ENCODE measurements at places on chromosomes 3 and 15. TPM values are rescaled to one million over a fixed set of nuclear protein-coding genes. Genes with fewer than 3 reads are reported as not detected.

REC114 gene
- 0.23 TPM for polyA plus RNA-seq

SH3GL3 gene
- 3.9 TPM for polyA plus RNA-seq

GRCh38 chr15:82312586-82313349 is 36.5 kb downstream of the GOLGA6L10 start:
- no peak for DNase-seq

- DNase-seq: no peak
Observed at GRCh38 chr15:86735247-86736040, 655.8 kb downstream of the AGBL1 start.

NTRK3 gene
- 3.2 TPM for polyA plus RNA-seq

GRCh38 chr3:197394464-197395321 is 96.3 kb upstream of the DLG1 start:
- DNase-seq: no peak

- DNase-seq: peak; percentile 59
Observed at GRCh38 chr15:58070801-58071418, 5.4 kb upstream of the ALDH1A2 start.

DNA sequence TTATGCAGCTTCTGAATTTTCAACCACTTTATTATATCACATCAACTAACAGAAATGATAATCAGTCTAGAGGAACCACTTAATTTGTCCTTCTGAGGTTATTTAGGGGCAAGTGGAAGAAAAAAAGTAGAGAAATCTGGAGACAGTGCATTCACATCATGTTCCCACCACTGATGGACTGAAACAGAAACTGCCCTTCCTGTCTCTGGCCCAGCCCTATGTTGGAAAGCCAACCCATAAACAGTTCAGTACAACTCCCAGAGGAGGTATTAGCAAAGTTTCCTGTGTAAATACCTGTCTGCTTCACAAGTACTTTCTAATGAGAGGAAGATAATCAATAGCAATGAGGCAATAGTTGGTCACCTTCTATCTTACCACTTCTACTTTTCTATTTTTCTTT is 205.8 kb downstream of the SSR3 start:
- DNase-seq: no peak
